ENCODE measurements at places on chromosomes 2 and 18.

DNA sequence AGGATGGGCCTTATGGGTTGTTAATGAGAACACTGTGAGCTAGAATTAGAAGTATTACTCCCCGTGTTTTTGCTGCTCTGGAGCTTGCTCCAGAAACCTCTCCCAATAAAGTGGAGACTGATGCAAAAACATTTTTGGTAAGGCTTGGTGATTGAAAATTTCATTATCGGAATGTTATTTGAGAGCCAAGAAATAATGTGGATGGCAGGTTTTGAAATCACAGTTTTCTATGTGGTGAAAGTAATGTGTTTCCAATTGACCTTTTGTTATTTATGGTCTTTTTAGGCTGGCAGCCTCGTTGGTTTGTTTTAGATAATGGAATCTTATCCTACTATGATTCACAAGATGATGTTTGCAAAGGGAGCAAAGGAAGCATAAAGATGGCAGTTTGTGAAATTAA is 5.1 kb downstream of the PLEKHA3 start:
- no peak for DNase-seq

GRCh38 chr2:221019668-221020067 is 552.4 kb downstream of the EPHA4 start:
- DNase-seq = no peak

GRCh38 chr2:153235516-153235915 is 243.0 kb downstream of the RPRM start:
- no peak for DNase-seq

DNA sequence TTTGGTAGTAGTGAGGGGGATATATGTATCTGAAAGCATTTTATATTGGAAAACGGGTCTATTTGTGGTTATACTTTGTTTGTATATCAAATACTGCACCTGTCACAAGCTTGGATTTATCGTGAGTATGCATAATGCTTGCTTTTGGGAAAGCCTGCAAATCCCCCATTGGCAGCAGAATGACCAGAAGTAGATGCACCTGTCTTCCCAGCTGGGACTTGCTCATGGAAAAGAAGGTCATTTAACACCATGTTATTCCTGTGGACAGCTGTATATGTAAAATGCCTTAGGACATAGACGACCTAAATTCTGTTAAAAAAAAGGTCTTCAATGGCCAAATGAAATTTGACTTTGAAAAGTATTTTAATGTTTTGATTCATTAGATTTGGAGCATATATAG is 599.4 kb downstream of the XIRP2 start:
- DNase-seq = no peak

- DNase-seq = no peak
Observed at GRCh38 chr18:37238282-37239108, 327.1 kb downstream of the CELF4 start.

DNA sequence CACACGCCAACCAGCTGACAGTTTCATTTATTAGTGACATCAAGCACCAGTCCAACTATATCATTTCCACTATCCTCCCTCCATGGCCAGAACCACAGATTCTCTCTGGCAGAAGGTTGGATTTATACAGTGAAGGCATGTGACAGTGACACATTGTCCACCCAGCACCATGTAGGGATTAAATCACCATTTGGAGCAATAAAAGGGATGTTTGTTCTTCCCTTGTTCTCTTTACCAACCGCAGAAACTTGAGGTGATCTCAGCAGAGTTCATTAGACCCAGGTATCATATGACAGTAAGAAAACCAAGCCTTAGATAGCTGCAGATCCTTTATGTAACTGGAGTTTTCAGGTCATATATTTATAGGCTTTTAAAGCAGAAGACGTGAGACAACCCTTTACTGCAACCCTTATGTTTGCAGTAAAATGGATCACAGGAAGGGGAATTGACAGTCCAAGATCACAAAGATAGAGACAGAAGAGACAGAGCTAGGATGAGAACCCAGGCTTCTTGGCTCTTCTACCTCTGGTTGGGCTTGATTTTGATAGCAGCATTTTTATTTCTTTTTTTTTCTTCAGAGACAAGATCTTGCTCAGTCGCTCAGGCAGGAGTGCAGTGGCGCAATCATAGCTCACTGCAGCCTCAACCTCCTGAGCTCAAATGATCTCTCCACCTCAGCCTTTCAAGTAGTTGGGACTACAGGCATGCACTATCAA is 80.1 kb downstream of the XDH start:
- DNase-seq = no peak

DNA sequence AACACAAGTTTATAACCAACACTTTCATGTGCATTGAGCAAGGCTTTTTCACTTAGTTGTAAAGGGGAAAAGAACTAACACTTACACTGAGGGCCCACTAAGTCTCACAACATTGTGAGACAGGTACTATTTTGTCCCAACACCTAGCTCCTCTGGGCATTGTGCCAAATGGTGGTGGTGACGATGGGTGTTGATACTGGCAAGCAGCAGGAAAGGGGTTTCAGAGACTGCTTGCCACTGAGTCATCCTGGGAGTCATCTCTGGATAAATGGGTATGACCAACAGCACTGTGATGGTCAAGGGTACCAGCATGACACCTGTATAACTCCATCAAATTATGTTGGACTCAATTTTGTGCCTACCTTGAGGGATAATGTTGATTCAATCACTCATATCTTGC is 138.8 kb upstream of the ITGA6 start:
- DNase-seq = peak; percentile 63

DNA sequence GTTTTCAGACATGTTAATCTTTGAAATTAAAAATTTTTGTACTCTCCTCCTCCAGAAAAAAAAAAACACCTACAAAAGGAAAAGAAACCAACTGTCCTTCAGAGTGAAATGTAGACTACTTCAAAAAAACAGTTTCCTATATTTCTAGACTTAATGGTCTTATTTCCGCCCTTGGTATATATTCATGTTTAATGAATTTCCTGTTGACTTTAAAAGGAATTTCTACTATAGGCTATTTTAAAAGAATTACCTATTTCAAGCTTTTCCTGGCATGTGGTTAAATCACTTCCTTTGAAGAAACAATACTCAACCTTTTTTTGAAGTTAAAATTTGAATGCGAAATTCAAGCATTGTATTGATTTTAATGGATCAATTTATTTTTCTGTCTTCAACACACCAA is 29.2 kb downstream of the GULP1 start:
- no peak for DNase-seq

DNA sequence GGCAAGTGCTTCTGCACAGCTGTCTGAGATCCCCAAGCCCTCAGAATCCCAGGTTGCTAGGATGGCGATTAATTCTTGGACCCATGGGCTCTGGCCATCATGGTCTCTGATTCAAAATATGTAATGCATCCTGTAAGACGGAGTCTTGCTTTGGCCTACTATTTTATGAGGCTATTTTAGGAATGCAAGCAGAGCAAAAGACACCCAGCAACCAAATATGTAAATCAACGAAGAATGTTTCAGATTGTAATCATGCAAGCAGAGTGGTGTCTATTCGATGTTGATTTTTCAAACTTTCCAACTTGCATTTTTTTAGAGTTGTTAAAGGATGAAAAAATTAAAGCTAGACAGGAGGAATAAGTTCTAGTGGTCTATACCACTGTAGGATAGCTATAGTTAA is 154.8 kb downstream of the COL6A3 start:
- no peak for DNase-seq

DNA sequence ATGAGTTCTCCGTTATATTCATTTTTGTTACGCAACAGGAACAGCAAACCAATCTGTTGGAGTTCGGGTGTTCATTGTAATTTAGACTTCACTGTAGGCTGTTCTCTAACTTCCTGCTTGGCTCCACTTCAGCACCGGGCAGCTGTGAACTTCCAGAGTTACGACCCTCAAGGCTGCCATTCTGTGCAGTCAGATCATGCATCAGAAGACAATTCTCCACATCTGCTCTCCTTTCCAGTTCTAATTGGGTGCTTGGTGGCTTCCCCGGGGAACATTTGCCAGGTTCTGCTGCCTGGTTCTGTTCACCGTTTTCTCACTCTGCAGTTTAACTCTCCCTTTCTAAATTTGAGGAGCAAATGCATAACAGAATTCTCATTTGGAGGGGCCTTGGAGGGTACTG is 237.7 kb downstream of the NYAP2 start:
- no peak for DNase-seq

DNA sequence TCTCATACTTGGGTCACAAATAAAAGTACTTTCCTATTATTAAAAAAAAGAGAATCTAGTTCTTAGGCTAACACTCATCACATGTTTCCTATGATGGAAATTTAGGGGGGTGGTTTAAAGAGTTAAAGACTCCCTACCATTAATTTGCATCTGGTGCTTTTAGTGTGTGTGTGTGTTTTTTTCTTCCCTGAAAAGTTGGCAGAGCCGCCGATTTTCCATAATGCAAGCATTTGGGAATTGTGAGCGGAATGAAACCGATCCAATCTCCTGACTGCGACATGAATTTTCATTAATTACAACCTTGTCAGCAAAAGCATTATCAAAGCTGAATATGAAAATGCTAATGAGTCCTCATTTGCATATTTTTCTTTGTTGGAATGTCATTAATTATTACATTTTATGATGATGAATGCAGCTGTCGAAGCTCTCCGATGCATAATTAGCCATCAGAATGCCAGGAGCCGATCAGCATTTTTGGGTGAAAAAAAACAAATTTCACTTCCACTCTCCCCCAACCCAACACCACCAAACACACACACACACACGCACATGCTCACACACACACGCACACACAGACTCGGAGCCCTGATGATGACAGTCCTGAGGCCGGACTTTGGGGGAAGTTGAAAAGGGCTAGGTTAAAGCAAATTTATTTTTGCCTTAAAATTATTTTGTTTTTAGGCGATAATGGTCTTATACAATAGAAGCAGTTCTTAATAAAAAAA is 165.4 kb downstream of the TCF4 start:
- DNase-seq = no peak

DNA sequence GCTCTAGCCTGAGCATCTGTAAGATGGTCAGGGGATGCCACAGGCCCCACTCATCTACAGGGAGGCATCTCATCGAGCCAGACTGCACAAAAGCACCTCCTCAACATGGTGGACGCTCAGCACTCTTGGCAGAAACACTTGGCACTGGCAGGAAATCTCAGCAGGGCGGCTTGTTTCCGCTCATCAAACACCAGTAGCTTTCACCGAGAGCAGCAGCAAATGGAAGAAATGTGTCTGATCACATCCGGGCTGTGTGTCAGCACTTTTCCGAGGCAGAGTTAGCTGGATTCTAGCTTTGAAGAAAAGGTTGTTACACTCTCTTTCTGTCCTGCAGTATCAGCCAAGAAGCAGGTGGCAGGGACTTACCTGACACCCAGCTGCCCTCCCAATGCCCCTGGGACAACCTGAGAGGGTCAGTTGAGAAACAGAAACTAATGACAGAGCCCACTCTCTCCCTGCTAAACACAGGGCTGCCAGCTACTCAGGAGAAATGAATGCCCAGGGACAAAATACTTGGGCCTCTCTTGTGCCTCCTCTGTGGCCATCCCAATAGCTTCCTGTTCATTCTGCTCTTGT is 68.9 kb upstream of the FZD7 start:
- peak; percentile 17 for DNase-seq

- DNase-seq = no peak
Observed at GRCh38 chr2:152047824-152048471, 50.9 kb downstream of the CACNB4 start.

DNA sequence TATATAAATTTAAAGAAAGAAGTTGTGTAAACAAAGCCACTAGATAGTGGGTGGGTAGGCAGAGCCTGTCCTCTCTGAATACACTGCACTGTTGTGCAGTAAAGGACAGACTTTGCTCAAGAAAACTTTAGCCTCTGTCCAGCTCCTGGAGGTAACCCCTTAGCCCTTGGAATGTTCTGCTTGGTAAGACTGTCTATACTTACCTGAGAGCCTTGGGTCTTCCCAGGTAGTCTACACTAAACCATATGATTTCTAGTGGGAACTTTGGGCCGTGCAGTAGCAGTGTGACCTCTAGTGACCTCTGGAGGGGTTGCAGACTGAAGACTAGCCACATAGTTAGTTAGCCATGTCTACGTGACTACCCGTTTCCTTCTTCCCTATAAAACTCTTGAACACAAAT is 678.3 kb upstream of the NRXN1 start:
- DNase-seq = no peak

- DNase-seq = no peak
Observed at GRCh38 chr2:120520929-120521912, 175.3 kb downstream of the INHBB start.

DNA sequence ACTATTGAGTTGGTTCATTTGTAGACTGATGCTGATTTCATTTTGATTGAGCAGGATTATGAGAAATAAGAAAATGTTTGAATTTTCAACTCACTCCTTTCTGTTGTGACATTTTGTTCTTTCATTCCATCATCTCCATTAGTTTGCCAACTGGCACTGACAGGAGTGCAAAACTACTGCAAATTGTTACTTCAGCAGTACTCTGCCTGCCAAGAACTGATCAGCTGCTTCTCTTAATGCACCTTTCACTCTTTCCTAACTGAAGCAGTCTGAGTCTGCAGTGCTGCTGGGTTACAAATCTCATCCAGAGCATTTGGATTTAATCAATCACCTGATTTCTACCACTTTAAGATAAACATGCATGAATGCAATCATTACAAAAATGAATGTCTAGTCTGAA is 70.9 kb downstream of the TMEFF2 start:
- DNase-seq = no peak

GRCh38 chr2:71610671-71611070 is 157.3 kb downstream of the DYSF start:
- no peak for DNase-seq

GRCh38 chr2:121211689-121212151 is 73.3 kb downstream of the TFCP2L1 start:
- no peak for DNase-seq

DNA sequence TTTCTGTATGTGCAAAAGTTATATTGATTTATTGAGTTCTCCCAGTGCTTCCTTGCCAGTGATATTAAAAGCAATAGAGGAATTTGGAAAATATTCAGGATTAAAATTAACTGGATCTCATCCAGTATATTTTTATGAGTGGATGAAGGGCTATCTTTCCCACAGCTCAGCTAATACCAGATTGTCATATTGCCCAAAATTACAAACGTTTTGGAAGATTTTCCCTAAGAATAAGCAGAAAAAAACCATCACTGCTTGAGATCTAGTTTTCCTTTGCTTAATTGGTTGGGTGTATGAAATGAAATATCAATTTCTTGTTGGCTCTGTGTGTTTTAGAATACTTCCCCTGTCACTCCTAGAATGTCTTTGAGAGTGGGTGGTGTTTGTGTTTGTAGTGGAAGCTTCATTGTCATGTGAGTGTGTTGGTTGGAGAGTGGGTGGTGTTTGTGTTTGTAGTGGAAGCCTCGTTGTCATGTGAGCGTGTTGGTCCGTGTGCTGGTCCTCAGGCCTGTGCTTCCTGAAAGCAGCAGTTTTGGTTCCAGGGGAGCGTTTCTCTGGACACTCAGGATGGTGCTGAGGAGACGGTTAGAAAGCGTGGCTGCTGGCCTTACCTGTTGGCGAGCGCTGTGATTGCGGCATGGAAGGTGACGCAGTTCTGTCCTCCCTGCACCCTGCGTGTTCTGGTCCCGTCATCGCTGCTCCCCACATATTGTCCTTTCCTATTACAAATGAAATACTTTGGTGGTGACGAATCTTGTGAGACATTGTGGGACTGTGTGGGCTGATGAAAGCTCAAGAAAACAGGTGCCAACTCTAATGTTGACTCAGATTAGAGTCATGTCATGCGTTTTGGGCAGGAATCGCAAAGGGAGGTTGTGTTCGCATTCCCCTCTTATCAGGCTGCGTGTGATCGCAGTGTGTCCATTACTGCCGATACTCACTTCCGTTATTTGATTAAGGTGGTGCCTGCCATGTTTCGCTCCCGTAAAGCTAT is 12.4 kb downstream of the ASB1 start:
- DNase-seq = peak; percentile 6

- DNase-seq = no peak
Observed at GRCh38 chr2:23096906-23097602, 287.9 kb upstream of the KLHL29 start.

Data from CD4-positive, alpha-beta T cell (primary cell).